Activated CD8-positive, alpha-beta memory T cell treated with anti-CD3 and anti-CD28 coated beads, Interleukin-2, amount 10 ng/mL, durations not matched to agents 7 days and 5 days (primary cell): ENCODE measurements at places on chromosomes 3 and 15. TPM values are rescaled to one million over a fixed set of nuclear protein-coding genes. Genes with fewer than 3 reads are reported as not detected.

FILIP1L gene
- 15.5 TPM for total RNA-seq

MAGEL2 gene
- not detected for total RNA-seq

VPS39 gene
- 70.1 TPM for total RNA-seq

WNT5A gene
- total RNA-seq: 0.16 TPM

HTR3E gene
- total RNA-seq: not detected

ALDH1L1 gene
- not detected for total RNA-seq

GABRR3 gene
- not detected for total RNA-seq

CDCP1 gene
- total RNA-seq: 5.3 TPM

MBD4 gene
- 52.0 TPM for total RNA-seq

CYP11A1 gene
- 0.55 TPM for total RNA-seq

SNTN gene
- total RNA-seq: not detected
